ENCODE measurements at places on chromosomes 16 and 17.

- no peak for DNase-seq
Observed at GRCh38 chr17:78557598-78558039, 19.6 kb downstream of the DNAH17 start.

GRCh38 chr17:4566785-4567184 is 6.4 kb upstream of the GGT6 start:
- DNase-seq: no peak

DNA sequence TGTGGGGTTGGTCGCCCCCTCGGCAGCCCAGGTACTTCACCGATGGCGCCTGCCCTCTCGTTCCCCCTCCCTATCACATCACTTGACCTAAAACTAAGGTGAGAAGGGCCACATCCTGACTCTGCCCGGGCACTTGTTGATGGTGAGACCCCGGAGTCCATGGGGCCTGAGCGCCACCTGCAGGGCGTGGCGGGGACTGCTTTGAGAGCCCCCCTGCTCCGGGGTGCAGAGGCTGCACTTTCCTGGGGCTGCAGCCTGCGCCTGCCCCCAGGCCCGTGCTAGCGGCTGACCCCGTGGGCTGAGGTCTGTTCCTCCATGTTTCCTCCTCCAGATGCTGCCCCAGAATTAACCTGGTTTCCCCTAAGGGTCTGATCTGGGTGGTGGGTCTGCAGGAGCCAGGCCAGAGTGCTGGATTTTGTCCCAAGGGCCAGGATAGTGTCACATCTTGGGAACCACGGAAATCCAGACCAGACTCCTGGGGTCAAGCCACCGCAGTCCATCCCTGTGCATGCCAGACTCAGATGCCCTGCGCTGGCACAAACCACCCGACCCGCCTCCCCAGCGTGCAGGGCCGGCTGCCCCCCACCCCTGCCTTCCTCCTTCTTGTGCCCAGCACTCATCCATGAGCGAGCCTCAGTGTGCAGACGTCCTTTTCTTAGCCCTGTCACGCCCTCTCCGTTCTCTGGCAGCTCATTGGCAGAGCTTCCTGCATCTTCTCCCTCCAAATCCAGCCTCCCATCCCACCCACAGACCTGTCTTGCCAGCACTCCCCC is 2.7 kb downstream of the NDUFAF8 start:
- no peak for DNase-seq

- no peak for DNase-seq
Observed at GRCh38 chr16:77881355-77882030, 93.1 kb downstream of the VAT1L start.

DNA sequence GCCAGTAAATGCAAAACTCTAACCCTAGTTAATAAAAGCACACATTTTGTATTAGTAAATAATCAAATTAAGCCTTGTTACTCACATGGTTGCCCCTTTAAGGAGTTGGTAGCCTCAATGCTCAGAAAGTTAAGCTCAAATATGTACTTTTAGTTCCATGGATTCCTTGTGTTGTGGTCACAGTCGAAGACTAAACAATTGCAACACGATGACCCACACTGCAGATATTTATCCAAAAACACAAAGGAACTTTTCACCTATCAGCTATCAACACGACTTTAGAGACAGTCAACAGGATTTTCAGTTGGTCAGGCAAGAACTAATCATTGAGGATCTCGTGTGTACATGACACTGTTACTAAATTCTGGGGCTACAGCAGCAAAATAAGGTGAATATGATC is 47.4 kb upstream of the NUDT7 start:
- DNase-seq: no peak

GRCh38 chr16:89178453-89179147 is 7.1 kb downstream of the CDH15 start:
- DNase-seq: no peak

DNA sequence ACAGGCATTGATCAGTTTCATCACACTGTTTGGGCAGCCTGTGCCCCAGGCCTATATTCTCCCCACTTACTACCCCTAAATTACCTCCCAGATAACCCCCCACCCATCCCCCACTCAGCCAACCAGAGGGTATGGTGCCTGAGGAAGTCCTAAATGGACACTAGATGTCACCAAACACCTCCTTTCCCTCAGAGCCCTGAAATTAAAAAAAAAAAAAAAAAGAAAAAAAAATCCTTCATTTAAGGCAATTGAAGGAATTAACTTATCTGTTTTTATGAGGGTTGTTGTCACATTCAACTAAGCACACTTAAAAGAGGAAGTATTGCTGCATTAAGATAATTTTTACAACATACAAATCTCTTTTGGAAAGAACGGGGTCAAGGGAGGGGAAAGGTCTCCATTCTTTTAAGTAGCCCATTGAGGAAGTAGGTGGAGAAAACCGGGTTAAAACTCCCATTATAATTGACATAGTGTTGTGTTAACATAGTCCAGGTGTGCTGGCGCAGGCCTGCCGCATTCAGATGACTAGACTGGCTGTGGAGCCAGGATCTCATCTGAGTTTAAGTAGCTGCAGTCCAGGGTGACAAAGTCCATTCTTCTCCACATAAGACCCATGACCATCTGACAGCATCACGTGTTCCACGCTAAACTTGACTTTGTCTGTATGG is 46.3 kb downstream of the SNX11 start:
- DNase-seq: no peak

DNA sequence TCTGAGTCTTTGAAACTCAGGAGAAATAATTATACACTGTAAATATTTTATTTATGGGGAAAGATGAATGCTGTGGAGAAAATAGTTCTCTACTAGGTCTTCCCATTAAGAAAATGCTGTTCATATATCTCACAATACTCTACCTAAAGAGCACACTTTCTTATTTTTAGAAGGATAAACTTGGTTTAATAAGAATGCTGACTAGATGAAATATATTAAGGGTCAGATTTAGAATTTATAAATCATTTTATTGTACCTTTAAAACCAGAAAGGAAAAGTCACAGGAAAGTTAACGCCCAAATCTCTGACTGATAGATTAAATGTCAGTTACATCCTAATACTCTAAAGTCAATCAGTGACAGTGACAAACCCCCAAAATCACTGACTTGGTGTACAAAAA is 48.7 kb downstream of the SLC6A4 start:
- no peak for DNase-seq

GRCh38 chr16:25037221-25037620 is 22.1 kb upstream of the ARHGAP17 start:
- no peak for DNase-seq

- no peak for DNase-seq
Observed at GRCh38 chr16:61179561-61179960, 856.7 kb downstream of the CDH8 start.

All from HS-27A (cell line).